ENCODE measurements at places on chromosomes 5 and 9.
A peak's percentile ranks its signal among the peaks of the same experiment; 100 is the strongest.

GRCh38 chr9:35905051-35905781 is 786 bp upstream of the HRCT1 start:
- DNase-seq, result no peak

- no peak for DNase-seq
These were observed 61.3 kb downstream of the TTLL11 start for GRCh38 chr9:122031776-122032175.

GRCh38 chr5:178427576-178428197 is 162.5 kb downstream of the COL23A1 start:
- no peak for DNase-seq

- DNase-seq, result no peak
These were observed 25.9 kb upstream of the ADAMTS2 start for GRCh38 chr5:179371121-179371510.

DNA sequence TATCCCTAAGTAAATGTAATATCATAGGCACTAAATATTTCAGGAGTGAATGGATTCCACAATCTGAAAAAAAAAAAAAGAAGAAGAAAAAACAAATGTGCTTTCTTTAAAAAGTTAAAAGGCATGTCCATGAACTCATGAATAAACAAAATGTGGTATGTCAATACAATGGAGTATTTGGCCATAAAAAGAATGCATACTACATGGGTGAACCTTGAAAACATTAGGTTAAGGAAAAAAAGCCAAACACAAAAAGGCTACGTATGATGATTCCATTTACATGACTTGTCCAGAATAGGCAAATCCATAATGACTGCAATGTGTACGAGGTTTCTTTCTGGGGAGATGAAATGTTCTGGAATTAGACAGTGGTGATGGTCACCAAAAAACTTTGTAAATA is 45.3 kb downstream of the FNIP1 start:
- DNase-seq, result no peak

DNA sequence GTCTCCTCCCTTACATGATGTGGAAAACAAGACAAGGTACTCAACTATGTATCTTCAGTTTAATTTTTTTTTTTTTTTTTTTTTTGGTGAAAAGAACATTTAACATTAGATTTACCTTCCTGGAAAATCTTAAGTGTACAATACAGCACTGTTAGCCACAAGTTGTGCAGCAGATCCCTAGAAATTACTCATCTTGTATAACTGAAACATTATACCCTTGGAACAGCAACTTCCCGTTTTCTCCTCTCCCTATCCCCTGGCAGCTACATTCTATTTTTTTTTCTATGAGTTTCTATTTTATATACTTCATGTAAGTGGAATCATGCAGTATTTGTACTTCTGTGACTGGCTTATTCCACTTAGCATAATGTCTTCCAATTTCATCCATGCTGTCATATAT is 421.9 kb upstream of the FTMT start:
- no peak for DNase-seq

- no peak for DNase-seq
These were observed 6.8 kb upstream of the S1PR3 start for GRCh38 chr9:88984543-88984883.

- no peak for DNase-seq
These were observed 18.9 kb downstream of the IPPK start for GRCh38 chr9:92650839-92651621.

- no peak for DNase-seq
These were observed 389.4 kb downstream of the RAB3C start for GRCh38 chr5:58972301-58972700.

DNA sequence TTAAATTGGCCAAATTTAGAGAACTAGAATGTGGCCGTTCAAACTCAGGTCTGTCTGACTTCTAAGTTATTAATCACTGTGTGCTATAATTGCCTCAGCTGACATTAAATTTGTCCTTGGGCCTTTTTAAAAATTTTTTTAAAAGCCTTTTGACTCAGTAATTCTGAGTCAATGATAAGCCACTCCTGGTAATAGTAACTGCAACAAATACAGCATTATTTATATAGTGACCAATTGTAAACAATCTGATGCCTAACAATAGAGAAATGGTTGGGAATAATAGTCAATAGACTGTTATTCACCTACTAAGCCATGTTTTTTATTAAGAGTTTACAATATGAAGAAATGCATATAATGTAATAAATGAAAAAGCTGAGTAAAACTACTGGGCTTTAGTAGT is 70.9 kb upstream of the FSD1L start:
- no peak for DNase-seq

DNA sequence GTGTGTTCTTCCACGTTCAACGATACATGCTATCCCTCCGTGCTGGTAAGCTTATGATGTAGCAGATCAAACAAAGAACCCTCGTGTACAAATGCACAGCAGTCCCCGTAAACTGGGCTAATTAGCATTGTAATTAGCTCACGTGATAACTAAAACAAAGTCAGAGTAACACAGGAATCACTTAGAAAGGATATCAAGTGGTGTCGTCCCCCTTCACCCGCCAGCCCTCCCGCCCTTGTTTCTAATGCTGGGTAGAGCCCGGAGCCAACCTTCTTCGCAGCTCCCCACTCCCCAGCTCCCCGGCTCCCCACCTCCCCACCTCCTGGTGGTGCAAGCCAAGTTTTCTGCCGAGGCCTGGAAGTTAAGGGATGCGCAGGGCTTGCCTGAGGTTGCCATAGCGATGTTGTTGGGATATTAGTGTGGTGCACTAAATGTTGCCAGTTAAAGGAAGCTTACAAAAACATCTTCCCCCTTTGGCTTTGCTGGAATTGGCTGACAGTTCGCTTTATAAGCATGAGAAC is 357.9 kb upstream of the CCNH start:
- DNase-seq, result no peak

DNA sequence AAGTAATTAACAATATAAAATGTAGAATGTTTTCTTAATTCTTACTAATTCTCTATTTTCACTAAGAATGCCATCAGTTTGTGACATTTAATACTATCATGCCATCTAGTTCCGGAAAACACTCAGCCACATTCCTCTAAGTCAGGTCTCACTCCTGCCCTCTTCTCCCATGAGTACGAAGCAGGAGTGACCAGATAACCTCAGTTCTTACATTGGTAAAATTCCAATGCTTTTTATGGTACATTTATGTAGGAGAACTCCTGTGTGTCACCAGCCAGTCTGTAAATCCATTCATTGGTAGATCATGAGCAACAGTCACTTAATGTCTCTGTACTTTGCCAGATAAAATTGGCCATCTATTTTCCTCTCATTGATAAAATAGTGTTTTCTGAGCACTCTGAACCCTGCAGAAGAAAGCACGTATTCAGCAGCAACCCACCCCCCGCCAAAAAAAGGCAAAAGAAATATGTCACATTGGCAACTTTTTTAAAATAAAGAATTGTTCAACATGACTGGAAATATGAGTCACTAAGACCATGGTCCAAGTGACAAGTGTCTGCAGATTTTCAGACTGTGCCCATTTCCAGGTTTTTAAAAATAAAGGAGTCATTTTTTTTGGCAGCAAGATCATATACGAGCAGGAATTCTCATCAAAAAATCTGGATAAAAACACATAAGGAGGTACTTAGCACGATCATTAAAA is 11.8 kb downstream of the GLIS3 start:
- DNase-seq, result no peak

GRCh38 chr9:13383855-13384254 is 104.4 kb upstream of the MPDZ start:
- no peak for DNase-seq

DNA sequence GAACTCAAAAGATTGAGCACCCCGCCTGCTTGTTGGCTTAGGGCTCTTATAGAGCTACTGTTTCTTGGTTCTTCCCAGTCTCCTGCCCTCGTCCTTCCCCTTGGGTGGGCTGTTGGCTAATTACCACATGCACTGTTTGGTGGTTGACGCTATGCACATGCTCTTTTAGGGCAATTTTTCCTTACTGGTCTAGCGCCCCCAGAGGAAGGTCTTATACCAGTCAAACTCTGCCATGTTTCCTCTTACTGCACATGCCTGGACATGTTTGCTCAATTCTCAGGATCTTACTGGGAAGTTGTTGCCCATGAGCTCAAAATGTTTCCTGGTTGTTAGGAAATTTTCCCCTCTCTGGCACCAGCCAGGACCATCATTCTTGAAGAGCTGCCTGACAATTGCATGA is 101.9 kb downstream of the SLC28A3 start:
- DNase-seq, result peak; percentile 7

All from activated CD4-positive, alpha-beta T cell treated with anti-CD3 and anti-CD28 coated beads for 36 hours (primary cell).